ENCODE measurements at places on chromosomes 4 and X.
A peak's percentile ranks its signal among the peaks of the same experiment; 100 is the strongest.

DNA sequence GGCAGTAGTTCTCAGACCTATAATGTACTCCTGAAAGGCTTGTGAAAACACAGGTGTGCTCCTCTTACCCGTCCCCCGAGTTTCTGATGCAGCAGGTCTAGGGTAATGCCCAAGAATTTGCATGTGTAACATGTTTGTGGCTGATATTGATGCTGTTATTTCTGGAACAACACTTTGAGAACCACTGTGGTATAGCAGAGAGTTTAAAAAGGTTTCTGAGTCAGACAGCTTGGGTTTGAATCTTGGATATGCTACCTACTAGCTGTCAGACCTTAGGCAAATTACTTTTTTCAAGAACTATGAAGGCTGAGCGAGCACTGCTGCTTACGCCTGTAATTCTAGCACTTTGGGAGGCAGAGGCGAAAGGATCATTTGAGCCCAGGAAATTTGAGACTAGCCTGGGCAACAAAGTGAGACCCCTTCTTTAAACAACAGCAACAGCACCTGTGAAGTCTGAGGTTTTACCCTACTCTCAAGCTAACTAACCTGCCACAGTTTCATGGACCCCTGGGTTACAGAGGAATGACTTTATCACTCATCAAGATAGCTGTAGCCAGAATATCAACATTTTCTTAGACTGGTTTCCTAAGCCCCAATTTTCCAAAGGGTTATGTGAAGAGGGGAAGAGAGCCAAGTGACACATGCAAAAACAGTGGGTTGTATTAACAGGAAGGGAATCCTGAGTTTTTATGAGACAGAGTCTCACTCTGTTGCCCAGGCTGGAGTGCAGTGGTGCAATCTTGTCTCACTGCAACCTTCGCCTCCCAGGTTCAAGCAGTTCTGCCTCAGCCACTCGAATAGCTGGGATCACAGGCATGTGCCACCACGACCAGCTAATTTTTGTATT lies 5.1 kb downstream of the AFF1 start:
- DNase-seq: no peak

DNA sequence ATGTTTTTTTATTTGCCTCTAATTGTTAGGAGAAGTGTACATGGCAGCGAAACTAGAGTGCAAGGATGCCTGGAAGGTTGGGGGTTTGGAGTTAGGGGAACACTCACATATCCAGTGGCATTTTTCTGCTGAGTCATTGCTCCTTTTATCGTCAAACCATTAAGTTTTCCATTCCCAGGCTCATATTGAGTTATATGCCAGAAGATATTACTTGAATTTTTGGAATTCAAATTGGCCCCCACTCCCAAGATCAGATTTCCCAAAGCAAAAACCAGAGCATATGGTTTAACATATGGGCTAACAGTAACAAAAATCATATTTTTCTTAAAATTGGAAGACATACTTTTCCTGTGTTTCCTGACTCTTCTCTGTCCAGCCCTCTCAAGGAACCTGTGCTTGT lies 152.7 kb downstream of the FSTL5 start:
- peak; percentile 0 for DNase-seq

DNA sequence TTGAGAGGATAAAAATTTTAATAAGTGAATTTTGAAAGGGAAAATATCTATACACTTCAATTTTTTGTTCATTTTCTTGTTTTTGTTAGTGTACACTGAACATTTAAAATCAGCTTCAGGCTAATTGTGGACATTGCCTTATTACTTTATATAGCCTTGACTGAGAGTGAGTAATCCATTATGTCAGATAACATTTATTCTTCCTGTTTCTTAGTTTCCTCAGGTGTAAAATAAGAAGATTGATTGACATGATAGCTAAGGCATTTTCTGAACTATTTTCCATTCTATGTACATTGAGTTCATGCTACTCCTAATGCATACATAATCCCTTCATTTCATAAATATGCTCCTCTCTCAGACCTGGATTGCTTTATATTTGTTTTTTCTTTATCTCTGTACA lies 607.3 kb upstream of the AADAT start:
- no peak for DNase-seq

GRCh38 chr4:73451981-73452747 lies 16.1 kb downstream of the AFP start:
- peak; percentile 30 for DNase-seq

DNA sequence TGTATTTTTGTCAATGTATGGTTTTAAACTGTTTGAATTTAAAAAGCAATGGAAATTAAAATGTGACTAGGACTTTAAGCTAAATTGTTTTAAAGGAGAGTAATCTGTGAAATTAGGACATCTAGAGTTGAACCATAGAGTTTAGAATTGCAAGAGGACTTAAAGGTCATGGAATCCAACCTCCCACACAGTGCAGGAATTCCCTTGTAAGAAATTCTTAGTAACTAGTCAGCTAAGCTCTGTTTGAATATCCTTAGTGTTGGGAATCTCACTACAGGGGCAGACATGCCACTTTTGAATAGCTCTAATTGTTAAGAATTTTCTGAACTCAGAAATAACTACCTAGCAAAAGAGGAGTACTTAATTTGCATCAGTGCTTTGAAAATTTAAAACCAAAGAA lies 292.9 kb downstream of the IL1RAPL1 start:
- DNase-seq: peak; percentile 76

DNA sequence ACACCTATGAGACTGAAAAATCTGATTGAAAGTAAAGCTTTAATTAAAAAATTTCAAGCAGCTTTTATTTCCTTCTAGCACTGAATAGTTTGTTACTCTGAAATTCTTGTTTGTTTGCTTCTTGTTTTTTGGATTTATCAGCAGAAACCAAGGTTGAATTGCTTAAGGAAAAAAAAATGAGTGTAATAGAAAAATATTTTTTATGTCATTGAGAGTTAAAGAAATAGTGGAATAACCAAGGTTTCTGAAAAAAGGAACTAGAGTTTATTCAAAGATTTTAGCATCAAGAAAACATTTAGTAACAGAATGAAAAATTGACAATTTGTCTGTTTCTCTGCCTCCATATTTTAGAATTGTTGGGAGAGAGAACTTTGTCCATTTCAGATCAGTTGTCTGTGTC lies 1852.2 kb downstream of the PCDH7 start:
- DNase-seq: no peak

DNA sequence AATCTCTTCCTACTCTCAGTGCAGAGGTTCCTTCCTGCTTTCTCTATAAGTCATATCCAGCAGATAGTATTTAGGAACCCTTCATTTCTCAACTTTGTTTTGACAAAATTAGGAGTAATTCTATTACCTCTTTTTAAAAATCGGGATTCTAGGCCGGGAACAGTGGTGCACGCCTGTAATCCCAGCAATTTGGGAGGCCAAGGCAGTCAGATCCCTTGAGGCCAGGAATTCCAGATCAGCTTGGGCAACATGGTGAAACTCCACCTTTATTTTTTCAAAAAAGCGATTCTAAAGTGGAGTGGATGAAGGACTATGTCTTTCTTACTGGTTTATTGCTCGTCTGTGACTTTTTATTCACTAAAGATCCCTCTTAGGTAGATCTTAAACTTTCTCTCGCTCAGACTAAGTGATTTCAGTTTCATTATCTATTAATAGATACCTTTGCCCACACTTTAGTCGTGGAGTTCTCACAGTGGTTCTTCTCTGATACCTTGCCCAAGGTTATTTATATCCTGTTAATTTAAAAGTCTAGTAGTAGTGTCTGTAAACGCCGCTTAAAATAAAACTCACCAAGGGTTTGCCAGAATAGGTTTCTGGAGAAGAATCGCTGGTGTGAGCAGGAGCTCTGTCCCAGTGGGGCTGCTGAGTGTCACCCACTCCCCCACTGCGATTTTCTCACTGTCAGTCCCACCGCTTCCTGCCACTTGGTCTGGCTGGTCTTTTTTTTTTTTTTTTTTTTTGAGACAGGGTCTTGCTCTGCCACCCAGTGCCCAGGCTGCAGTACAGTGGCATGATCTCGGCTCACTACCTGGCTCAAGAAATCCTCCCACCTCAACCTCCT lies 27.0 kb upstream of the TMEM131L start:
- DNase-seq: no peak

GRCh38 chrX:100935767-100936166 lies 7.0 kb upstream of the XKRX start:
- no peak for DNase-seq

- no peak for DNase-seq
These were observed 779.3 kb downstream of the NLGN4X start for GRCh38 chrX:5449323-5449722.

- no peak for DNase-seq
These were observed 92.0 kb upstream of the TLR2 start for GRCh38 chr4:153592064-153592463.

- no peak for DNase-seq
These were observed 659.2 kb upstream of the PITX2 start for GRCh38 chr4:111282035-111282434.

- no peak for DNase-seq
These were observed 328.0 kb downstream of the PPP3CA start for GRCh38 chr4:101019313-101019712.

DNA sequence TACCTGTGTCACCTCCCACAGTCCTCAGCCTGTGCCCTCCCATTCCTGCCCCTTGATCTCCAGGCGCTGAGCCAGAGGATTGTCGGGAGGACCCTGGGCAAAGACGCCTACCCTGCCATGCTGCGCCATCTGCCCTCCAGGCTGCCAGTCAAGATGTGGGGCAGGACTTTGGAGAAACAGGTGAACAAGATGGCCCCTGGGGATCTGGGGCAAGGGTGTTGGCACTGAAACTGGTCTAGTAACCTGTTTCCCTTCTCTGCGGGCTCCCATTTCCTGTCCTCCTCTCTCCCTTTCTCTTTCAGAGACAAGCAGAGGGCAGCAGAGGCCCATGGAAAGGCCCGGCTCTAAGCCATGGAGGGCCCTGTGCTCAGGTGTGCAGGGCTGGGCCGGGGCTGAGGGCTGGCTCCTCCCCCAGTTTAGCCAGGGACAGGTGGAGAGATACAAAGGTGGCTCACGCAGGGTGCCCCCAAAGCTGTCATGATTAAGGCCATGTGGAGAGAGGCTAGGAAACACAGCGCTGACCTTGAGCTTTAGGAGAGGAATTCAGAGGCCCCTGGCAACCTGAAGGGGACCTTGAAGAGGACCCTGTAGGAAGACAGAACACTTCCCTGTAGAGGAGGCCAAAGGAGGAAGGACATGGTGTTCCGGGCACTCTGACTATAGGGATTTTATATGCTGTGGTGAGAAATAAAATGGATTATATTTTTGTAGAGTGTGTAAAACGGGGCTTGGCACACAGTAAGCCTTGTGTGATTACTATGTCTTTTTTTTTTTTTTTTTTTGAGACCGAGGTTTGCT lies at the start of gene GLOD5:
TSS of gene GLOD5 (plus strand) at position 74 of the 798 bp plus-strand sequence. CDS start at position 118, 44 bp downstream.
- DNase-seq: peak; percentile 3

DNA sequence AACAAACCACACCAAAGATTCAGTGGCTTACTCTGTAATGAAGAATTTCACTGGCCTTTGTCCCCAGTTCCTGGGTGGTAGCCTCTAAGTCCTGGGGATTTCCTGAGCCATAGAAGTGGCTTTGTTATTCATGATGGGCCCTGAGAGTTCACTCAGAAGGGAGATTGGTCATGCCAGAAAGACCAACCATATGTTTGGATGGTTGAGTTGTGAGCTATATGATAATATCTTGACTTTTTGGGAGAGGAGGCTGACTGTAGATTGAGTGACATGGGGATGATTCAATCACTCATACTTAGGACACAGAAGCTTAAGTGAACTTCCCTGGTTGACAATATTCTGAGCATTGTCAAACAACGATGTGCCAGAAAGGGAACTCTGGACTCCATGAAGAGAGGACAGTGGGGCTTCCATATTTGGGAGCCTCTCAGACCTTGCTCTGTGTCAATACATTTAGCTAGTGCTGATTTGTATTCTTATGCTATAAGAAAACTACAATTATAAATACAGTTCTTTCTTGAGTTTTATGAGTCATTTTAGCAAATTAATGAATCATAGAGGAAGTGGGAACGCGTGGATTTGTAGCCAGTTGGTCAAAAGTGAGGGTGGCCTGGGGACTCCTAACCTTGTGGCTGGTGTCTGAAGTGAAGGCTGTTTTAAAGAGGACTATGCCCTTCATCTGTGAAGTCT lies 392.0 kb downstream of the GBA3 start:
- no peak for DNase-seq

- DNase-seq: peak; percentile 4
These were observed 2106.0 kb downstream of the PCDH7 start for GRCh38 chr4:32826169-32826568.

DNA sequence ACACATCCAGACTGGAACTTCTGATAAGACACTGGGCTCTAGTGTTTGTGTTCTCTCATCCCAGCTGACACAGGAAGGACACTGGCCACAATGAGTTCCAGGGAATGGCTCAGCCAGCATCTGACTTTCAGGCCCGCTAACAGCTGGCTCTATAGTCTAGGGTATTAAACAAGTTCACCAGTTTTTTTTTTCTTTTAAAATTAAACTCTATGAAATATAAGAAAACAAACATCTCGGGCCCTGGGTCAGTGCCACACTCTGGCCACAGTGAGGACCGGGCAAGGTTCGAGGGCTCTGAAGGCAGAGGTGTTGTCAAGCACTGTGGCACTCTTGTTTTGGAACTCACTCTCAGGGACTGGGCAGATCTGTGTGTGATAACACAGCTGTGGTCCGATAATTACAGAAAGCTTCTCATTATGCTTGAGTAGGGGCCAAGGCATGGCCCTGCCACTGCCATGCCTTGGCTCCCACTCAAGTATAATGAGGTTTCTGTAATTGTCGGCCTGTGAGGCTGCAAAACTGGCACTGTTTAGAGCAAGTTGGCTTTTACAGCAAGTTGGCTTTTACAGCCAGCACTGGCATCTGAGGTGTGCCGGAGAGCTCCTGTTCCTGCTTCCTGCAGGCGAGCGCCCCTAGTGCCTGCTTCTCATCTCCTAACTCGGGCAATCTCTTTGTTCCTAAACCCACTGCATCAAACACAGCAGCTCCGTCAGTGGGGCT lies 62.8 kb downstream of the PPP1R2C start:
- DNase-seq: no peak

- no peak for DNase-seq
These were observed 37.2 kb downstream of the CPLX1 start for GRCh38 chr4:788636-789297.

DNA sequence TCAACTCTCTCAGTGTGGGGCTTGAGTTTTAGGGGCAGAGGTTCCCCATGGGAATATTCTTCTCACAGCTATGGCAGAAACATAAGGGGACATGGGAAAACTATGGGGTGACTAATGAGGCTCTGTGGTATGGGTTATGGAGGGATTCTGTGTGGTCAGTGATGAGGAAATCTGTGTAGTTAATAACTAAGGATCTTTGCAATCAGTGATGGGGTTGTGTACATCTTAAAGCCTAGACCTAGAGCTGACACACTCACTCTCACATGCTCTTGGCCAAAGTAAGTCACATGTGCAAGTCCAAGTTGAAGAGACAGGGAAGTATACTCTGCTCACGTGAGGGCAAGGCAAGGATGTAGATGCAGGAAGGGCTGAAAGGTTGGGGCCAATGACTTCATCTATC lies 86.4 kb upstream of the UXT start:
- DNase-seq: no peak

DNA sequence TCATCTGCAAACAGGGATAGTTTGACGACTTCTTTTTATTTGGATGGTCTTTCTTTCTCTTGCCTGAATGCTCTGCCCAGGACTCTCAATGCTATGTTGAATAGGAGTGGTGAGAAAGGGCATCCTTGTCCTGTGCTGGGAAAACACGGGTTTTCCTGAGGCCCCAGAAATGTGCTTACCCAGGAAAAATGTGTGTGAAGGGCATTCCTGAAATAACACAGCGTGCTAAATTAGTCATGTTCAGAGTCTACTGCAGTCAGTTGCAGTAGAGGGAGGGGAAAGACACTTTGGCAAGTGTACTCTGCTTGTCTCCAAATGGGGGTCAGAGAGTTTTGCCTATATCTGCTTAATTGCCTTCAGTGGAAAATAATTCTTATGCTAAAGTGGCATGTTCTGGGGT lies 153.9 kb downstream of the CCNG2 start:
- no peak for DNase-seq
